ENCODE measurements at places on chromosomes 2 and 18.

DNA sequence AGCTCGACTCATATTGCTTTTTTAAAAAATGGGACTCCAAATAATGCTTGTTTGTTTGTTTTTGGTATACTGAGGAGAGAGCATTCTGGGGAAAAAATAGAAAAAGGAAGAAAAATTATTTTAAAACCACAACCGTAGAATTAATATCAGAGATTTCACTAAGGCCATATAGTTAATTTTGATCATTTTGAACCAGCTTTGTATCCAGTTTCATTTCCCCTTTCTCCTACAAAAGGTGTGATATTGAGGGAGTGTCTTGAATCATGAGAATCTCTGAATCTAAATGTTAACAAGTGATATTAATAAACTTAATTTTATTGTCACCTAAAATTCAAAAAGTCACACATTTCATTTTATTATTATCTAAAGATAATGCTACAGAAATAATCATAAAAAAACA lies 198.5 kb upstream of the GALNT5 start:
- no peak for DNase-seq

GRCh38 chr2:133865141-133865540 lies 296.9 kb upstream of the NCKAP5 start:
- DNase-seq = no peak

DNA sequence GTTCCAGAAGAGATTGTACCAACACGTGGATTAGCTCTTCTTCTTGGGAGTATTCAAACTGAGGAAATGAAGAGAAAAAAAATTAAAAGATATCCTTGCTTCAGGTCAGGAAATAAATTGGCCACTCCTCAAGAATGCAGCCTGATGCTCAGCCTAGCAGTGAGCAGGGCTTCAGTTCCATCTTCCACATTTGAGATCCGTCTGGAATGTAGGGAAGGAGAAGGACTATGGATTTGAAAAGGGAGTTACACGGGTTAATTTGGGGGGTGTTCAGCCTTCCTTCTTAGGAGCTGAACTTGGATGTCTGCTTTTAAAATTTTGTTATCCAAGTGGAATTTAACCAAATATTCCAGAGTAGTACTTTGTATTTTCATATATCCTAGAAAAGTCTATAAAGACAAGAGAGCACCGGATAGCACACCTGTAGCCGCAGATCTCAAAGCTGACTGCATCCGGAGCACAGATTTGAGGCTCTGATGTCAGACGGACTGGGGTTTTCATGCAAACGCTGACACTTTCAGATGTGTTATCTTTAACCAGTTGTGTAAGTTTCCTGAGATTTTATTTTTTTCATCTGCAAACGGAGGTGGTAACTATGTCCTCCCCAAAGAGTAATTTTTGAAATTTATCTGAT lies 99.3 kb downstream of the COPS8 start:
- DNase-seq = no peak

DNA sequence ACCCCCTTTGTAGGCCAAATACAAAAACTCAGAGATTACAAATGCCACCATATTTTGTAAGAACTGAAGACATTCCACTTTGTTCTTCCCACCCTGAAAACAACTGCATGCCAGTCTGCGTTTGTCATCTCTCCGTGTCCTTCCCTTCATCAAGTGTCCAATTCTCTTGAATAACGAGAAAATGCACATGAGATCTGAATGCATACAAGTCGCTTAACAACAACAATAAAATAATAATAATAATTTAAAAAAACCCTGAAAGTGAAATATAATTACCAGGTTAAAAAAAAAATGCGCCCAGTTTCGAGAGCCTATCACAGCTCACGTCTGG lies 2.0 kb upstream of the SETBP1 start:
- DNase-seq = no peak

- DNase-seq = no peak
Observed at GRCh38 chr18:3647636-3648035, 197.7 kb downstream of the TGIF1 start.

- no peak for DNase-seq
Observed at GRCh38 chr18:77969972-77970371, 720.3 kb downstream of the GALR1 start.

DNA sequence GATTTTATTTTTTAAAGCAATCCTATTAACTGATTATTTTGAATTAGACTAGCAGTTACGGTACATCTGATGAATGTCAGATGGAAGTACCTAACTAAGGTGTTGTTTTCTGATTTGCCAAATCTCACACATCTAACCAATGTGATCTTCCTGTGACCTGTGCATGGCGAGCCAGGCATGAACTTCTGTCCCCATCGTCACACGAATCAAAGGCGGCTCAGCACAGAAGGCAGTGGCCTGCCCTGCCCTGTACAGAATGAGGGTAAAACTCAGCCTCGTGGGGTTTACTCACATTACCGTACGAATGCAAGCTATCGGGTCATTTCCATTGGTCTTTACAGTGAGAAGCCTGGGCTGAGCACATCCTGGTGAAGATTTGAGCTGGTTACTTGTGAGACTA lies 87.3 kb downstream of the WDSUB1 start:
- DNase-seq = no peak

DNA sequence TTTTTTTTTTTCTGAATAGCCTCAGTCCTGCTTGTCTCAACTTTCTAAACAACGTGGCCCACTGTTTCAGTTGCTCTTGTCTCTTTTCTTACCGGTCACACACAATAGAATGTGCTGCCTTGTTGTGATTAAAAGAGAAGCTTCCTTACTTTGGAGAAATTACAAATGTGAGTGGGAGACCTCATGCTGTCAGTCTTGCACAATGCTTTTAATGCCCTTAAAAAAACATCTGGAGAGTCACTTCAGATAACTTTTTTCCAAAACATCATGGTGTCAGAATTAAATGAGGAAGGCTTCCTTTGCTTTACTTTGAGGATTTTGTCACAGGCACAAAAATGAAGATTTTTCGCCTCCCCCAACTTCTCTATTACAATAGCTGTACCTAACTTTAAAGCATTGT lies 37.7 kb downstream of the LHCGR start:
- DNase-seq = no peak

GRCh38 chr2:107556038-107556627 lies 270.6 kb upstream of the RGPD4 start:
- no peak for DNase-seq

DNA sequence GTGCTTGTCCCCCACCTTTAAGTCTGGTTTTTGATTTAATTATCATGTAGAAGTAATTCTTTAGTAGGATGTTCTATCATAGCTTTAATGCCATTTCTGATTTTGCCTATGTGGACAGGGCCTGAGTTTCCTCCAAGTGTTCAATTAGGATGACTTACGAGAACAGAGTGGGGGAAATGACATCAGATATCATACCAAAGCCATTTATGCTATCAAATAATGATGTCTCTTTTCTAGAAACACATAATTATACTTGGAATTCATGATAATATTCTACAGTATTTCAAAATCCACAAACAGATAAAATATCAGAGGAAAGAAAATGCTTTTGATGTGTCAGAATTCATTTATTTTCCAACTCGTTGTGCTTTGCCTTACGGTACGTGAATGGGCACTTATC lies 165.9 kb upstream of the SPRED2 start:
- no peak for DNase-seq

DNA sequence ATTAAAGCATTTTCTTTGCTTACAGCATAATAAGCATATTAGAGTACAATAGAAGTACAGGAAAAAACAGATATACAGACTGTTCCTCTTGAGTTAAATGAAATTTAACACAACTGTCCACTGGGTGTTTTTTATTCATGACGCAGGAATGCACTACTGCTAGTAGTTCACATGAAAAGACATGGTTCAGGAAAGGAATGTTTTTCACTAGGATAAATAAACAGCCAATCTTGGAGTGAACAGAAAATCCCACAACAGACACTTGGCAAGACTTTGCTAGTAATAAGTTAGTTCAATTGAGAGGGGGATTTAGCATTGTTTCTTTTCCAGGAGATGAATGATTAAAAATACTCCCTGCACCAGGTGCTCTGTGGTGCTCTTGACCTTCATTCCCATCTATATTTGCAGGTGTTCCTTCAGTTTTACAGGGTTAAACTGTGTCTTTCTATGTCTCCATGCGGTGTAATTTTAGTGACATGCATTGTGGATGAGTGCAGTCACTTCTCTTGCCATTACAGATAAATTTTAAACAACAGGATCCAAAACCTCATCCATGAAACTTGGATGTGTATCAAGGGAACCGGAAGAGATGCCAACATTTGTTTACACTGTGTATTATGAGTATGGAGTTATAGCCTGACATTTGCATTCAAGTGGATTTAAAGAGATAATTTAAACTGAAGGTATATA lies 796.6 kb downstream of the DSC3 start:
- DNase-seq = no peak

- DNase-seq = no peak
Observed at GRCh38 chr18:40215979-40216378, 1739.1 kb upstream of the PIK3C3 start.

DNA sequence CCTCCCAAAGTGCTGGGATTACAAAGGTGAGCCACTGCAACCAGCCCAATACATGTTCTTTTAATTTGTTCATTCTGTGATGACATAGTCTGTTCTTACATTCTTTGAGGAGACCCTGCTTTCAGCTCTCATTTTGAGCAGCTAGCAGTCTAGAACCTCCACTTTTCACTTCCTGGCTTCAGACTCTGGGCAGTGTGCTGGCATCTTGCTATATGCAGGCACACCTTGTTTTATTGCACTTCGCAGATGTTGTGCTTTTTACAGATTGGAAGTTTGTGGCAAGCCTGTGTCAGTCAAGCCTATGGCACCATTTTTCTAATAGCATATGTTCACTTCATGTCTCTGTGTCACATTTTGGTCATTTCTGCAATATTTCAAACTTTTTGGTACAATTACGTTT lies 72.4 kb downstream of the PRKCE start:
- DNase-seq = no peak

All from HTR-8/SVneo (cell line).